Stimulated activated CD8-positive, alpha-beta memory T cell treated with anti-CD3 and anti-CD28 coated beads, Interleukin-4, amount 100 ng/mL, for 4 hours (primary cell): ENCODE measurements at places on chromosomes 16 and 17.

DNA sequence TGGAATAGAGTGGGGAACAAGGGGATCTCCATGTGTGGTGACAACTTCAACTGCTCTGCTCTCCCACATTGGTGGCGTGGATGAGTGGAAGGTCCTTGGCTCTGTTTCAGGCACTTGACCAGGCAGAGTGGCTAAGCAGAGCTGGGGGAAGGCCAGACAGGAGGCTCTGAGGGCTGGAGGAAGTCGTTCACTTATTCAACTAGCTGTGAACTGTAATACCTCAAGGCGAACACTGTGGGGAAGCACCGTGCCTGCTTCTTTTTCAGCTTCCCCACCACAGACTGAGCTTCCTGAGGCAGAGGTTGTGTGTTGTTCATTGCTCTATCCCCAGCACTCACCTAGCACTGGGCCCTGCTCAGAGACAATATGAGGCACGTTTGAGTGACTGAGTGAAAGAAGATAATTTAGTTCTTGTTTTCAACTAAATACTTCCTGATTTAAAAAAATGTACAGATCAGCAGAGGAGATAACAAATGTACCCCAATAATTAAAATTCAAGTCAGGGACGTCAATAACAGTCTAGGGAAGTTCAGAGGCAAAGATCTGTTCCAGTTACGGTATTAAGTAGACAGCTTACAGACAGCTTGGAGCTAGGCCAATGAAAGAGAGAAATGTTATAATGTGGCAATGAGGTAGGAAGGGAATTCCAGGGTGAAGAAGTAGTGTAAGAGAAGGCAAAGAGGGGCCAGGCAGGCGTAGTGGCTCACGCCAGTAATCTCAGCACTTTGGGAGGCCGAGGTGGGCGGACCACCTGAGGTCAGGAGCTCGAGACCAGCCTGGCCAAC, 34.7 kb downstream of the MYO18A start:
- DNase-seq = peak; percentile 43

GRCh38 chr17:71467719-71468118, 653.1 kb upstream of the SOX9 start:
- no peak for DNase-seq

DNA sequence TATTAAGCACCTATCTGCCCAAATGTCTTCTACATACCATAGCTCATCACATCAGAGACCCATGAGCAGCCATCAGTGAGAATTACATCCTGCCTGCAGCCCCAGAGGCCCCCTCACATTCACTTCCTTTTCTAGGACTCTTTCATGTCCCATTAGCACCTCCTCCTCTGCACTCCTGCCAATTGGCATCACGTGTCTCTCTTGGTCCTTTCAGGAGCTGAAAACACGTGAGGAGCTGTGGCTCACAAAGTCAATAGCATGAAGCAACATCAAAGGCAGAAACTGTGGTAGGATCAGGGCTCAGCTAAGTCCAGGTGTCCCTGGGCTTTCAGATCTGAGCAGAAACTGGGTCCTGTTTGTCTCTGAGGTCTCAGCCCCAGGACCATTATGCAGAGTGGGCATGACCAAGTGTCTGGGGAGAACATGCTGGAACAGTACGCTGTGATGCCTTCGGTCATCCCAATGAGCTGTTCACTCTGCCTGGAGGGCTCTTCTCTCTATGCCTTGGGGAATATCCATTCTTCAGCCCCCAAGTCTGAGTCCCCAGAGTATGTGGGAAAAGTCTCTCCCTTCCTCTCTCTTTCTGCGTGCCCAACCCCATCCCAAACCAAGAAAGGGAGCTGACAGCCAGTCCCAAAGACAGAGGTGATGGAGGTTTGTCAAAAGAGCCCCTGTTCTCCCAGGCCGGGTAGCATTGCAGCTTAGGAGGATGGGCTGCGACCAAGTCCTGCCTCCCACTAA, 457.0 kb upstream of the CDH5 start:
- no peak for DNase-seq

DNA sequence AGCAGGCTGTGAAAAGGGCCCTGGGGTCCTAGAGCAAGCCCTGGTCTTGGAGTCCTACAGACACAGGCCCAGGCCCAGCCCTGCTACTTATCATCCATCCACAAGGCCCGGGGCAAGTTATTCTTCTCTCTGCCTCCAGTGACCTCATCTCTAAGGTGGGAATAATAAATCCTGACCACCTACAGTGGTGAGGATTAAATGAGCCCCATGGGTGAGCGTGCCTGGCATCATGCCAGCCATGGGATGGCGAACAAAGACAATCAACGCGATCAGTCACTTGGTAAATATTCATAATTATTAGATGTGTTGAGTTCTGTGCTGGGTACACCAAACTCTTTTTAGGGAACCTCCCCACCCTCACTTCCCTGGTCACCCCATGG, 5.5 kb downstream of the KRT15 start:
- DNase-seq = no peak

DNA sequence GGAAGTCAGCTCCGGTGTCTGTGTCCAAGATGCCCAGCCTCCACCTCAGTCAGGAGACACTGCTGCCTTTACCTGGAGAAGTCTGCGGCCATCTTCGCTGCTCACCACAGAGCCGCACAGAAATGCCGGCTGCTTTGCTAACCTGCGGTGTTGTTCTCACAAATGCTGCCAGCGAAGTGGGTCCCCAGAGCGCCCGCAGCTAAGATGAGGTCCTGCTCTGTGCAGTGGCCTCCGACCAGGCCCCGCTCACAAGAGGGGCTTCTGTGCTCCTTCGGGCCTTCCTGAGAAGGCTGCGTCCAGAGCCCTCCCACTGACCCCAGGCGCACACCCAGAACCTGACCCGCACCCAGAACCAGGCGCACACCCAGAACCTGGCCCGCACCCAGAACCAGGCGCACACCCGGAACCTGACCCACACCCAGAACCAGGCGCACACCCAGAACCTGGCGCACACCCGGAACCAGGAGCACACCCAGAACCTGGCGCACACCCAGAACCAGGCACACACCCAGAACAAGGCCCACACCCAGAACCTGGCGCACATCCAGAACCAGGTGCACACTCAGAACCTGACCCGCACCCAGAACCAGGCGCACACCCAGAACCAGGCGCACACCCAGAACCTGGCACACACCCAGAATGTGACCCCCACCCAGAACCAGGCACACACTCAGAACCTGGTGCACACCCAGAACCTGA, 51.5 kb upstream of the FASN start:
- DNase-seq = no peak

DNA sequence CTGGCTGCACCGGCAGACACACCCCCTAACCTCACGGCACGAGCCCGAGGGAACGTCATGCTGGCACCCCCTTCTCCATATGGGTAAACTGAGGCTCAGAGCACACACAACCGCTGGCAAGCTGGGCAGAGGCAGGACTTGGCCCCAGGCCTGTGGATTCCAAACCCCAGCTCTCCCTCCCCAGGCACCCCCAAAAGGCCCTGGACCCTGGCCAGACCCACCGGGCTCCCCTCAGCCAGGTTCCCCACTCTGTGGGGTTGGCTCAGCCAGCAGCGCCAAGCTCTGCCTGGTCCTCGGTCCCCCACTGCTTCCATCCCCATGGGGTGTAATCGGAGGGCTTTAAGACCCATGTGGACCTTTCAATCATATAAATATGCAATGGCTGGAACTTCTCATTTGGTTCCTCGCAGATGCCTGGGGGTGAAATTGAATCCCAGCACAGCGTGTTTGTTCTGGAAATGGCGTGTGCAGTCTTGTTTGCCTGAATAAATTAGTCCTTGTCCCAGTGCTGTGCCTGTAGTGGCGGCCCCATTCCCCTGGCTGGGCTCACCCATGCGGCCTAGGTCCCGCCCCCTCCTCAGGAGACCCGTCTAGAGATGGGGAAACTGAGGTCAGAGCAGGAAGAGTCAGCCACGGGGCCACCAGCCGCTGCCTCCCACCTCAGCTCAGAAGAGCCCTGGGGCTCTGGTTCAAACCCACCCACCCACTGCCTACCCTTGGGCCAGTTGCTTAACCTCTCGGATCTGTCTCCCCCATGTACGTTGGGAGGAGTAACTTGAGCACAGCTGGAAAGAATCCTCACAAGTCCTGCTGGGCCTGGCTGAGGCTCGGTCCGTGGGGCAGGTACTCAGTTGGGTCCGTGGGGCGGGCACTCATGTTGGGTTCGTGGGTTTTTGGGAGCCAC, 57.3 kb downstream of the ZFPM1 start:
- DNase-seq = no peak

DNA sequence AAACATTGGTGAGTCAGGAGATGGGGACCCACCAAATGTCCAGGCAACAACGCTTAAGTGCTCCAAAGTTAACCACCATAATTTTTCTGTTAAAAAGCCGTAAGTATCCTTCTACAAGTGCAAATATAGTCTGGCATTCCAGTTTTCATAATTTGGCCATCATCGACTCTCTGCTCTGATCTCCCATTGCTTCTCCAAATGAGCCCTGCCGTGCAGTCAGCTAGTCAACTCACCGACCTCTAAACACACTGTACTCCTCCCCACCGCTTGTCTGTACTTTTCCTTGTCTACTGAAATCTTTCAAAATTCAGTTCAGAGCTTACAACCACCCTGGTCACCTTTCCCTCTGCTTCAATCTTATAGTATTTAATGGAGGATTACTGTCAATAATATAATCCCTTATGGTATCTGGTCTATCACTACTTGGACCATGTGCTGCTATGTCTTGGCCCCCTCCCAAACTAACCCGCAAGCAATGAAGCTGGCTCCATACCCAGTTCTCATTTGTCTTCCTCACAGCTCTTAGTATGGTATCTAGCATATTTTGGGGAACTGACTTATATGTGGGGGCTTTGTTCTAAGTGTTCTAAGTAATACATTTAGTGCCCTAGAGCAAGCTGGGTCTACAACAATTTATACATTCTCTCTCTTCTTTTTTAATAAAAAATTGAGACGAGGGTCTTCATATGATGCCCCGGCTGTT, 52.7 kb upstream of the SLC25A19 start:
- no peak for DNase-seq

DNA sequence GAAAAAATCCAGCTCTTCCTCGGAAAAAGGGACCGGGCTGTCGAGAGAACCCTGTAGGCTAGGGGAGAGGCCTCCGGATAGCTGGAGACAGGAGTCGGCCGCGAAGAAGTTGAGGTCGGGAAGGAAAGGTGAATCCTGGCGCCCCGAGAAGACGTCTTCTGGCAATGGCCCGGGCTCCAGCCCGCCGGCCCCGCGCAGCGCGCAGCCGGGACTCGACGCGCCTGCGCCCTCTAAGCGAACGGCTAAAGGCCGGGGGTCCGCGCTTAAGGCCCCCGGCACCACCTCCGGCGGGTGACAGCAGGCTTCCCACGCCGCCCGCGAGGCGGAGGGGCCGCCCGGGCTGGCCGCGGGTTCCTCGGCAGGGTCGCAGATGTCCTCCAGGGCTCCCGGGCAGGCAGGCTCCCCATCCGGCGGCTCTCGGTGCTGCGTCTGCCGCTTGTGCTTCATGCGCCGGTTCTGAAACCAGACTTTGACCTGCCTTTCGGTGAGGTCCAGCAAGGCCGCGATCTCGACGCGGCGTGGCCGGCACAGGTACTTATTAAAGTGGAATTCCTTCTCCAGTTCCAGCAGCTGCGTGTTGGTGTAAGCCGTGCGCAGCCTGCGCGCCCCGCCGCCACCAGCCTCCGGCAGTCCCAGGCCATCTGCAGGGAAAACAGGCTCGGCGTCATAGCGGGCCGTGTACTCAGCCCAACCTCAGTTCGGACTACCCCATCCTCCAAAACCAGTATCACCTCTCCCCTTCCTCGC, 1.6 kb downstream of the HOXB2 start:
- DNase-seq = peak; percentile 14

DNA sequence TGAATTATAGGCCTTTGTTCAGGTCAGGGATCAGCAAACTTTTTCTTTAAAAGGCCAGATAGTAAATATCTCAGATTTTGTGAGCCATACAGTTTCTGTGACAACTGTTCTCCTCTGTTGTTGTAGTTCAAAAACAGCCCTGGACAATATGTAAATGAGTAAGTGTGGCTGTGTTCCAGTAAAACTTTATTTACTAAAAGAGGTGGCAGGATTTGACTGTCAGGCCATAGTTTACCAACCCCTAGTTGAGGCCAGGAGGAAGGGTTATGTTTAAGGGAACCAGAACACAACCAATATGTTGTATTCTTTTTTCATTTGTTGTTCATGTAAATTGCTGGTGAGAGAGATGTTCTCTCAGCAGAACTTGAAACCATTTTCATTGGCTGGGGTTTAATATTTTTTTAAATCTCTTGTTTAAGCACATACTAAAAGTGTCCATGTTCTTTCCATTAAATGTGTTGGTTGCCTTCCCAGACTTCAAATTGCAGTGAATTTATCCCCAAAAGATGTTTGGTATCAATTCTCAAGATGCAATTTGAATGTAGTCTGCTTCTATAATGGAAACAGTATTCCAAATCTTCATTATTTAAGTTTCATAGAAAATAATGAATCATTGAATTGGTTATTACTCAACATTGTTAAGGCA, 260.3 kb downstream of the FTO start:
- DNase-seq = no peak

GRCh38 chr17:33651686-33652085, 358.6 kb upstream of the ASIC2 start:
- no peak for DNase-seq

DNA sequence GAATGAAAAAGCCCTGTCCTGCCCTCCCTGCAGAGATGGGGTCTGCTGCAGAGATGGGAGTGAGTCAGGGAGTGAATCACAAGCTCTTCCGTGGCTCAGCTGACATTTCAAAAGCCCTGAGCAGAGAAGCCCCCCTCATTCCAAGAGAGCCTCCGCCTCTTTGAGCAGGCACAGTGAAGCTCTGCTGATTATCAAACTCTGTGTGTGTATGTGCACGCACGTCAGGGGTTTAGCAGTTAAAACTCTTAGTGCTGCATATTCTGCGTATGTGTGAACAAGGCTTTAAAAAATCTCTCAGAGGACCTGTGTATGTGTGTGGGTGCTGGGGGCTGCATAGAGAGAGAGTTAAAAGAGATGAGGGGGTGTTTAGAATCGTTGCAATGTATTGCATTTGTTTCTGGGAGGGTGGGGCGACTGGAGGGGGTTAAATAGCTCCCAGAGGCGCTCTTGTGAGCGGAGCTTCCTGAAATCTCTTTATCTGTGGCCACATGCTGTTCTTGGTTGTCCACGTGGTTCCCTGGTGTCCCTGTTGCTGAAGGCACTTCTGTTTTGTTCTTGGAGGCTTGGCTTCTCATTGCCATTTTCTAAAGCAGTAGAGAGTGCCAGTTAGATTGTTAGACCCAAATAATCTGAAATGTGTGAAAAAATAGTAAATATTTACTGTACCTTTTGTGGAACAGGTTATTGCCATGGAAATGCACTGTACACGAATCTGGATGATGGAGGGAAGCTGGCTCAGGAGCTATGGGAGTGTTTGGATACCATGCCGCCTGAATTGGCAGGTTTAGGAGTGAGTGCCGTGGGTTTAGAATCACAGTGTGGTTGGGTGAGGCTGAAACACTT, 116.6 kb downstream of the PRKCB start:
- peak; percentile 47 for DNase-seq

DNA sequence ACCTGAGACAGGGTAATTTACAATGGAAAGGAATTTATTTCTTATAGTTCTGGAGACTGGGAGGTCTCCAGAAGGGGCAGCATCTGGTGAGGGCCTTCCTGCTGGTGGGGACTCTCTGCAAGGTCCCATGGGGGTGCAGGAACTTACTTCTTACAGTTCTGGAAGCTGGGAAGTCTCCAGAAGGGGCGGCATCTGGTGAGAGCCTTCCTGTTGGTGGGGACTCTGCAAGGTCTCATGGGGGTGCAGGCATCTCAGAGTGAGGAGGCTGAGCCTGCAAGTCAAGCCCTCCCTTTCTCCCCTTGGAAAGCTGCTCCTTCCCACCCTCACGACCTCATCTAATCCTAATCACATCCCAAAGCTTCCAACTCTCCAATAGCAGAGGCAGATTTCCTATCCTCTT, 157.4 kb downstream of the FOXL1 start:
- no peak for DNase-seq
